ENCODE measurements at places on chromosomes 4 and X.

GRCh38 chr4:57612279-57612678, 502.1 kb upstream of the IGFBP7 start:
- DNase-seq: no peak

DNA sequence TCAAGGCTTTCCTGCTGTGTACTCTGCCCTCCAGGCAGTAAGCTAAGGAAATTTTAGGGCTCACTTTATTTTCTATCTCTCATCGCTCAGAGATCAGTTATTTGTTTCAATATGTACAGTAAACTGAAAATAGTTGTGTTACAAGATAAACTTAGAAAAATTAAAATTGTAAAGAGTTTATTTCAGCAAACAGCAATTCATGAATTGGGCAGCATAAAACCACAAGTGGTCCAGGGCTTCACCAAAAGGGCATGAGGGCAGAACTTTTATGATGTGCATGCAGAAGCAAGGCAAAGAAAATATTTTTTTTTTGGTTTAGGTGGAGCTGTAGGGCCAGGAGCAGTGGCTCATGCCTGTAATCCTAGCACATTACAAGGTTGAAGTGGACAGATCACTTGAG, 20.1 kb upstream of the MAGEA11 start:
- DNase-seq: no peak

DNA sequence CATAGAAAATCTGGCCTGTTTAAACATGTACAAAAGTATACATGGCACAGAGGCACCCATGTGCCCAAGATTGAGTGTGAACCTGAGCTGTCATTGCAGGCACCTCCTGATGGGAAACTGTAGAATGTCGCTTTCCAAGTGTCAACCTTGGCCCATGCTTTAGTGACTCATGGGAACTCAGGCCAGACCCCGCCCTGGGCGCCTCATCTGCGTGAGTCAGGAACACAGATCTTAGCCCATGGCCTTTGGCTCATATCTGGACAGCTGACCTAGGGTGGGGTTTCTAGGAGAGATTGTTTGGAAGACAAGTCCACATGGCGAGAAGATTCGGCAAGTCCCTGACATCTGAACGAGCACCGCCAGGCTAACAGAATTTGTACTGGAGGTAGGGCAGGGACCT, 50.0 kb downstream of the CYTL1 start:
- DNase-seq: no peak

DNA sequence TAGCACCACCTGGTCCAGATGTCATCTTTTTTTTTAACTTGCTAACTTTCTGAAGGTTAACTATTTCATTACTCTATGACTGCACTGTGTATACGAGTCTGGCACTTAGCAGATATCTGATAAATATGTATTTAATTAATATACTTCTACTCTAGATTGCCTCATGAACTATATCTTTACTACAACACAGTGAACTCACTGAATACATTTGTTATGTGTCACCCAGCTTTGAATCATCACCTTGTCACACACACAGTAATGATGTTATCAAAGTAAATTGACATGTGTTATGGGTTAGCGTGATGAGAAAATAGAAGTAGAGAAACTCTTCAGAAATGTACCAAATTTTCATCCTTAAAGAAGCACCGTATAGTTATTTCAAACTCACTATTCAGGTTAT, 419.3 kb upstream of the ADGRL3 start:
- no peak for DNase-seq

DNA sequence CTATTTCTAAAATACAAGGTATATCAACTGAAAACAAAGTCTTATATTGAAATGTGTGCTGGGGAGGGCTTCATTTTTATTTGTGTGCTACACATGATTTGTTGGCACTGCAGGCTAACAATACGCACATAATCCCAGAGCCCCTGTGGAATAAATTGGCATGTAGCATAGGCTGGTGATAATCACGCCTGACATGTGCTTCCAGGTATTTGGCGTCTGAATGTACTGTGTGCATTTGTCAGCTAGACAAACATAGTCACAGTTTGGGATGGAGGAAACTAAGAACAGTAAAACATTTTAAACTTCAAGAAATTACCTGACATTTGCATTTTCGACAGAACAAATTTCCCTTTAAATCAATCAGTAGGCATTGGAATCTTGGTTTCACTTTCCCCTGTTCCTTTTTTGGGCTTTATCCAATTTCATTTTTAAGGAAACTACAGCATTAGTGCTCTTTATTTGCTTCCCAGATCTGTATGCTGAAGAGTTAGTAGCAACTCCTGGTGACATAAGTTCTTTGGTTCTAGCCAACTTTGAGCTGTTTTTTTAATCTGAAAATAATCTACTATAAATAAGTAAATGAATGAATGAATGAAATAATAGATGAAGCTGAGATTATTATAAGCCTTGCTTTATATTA, 472.3 kb downstream of the PDHA2 start:
- DNase-seq: no peak

DNA sequence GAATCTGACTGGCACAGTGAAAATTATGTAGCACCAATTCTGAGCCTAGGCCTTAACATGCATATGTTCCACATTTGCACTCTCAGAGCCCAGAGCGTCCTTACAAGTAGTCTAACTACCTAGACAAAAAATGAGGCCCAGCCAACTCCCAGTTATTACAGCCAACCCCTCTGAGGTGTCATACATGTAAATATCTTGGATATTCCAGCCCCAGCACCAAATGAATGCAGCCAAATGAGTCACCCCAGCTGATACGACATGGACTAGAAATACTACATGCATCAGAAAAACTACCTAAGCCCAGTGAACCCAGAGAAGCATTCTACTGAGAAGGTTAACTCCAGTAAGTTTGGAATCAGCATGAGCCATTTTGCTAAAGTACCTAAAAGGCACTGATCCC, 145.1 kb downstream of the STPG2 start:
- DNase-seq: no peak

GRCh38 chr4:75513526-75514130, 575 bp downstream of the RCHY1 start:
- DNase-seq: no peak

DNA sequence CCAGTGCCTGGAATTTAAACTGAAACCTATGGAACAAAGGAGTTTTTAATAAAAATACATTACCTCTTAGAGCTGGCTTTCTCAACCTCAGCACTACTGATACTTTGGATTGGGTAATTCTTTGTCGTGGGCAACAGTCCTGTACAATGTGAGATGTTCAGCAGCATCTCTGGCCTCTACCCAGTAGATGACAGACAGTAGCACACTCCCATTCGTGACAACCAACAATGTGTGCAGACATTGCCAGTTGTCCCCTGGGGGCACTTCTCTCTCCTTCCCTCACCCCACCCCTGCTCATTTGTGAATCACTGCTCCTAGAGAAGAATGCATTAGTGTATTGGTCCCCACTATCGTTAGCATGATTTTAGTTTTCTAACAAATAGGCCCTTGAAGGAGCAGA, 16.2 kb downstream of the GPAT3 start:
- DNase-seq: no peak

DNA sequence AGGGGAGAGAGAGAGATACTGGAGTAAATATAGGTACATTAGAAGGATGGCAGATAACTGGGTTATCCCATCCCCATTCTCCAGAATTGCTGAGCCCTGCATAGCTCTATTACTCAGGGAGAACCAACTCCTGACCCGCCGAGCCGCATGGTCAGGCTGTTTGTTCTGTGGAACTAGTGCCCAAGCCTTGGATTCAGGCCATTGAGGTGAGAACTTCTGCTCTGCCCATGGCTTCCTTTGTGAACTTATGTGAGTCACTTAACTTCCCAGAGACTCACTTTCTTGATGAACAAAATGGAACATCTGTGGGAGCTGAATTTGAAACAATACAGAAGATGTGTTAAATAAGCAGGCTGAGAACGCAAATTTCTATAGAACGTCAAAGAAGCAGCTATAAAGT, 54.2 kb downstream of the SPATA18 start:
- no peak for DNase-seq

DNA sequence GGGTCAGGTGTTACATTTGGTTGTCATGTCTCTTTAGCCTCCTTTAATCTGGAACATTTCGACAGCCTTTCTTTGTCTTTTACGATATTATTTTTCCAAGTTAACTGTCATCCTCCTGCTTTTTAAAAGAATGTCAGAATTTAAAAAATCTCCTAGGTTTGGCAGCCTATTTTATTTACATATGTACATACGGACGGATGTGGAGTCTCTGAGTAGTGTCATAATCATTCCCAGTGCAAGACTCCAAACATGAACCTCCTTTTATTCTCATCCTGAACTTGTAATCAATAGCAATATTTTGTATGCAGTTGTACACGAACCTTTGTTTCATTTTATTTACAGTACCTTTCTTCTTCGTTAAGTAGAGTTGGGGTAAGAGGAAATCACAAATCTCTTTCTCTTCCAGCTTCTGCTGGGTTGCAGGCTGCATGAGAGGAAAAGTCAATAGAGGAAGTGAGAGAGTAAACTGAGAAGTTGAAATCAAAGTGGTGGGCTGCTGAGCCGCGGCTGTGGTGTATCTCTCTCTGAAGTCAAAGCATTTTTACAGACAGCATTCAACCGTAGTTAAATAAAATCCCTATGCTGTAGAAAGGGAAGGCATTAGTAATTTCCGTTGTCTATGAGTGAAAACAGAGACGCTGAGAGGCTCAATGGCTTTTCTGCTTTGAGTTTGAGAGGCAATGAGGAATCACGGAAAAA, 53.9 kb upstream of the RPS6KA3 start:
- no peak for DNase-seq

DNA sequence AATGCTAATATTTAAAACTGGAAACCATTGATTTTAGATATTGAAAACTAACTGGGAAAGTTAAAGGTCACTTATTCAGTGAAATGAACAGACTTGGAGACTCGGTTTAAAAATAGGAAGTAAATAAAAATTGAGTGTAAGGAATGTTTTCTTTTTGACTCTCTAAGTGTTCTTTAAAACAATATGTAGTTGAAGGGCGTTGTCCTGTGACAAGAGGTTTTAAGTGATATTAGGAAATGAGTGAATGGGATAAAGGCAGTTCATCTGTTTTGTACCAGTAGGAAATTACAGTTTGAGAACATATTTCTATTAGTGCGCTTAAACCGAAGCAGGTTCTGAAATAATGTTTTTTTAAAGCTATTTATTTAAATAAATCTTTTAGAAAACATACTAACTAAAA, 77.2 kb downstream of the ARFIP1 start:
- no peak for DNase-seq

GRCh38 chr4:159366966-159367780, 264.3 kb downstream of the RAPGEF2 start:
- DNase-seq: no peak
